ENCODE measurements at places on chromosomes 2 and 18.

DNA sequence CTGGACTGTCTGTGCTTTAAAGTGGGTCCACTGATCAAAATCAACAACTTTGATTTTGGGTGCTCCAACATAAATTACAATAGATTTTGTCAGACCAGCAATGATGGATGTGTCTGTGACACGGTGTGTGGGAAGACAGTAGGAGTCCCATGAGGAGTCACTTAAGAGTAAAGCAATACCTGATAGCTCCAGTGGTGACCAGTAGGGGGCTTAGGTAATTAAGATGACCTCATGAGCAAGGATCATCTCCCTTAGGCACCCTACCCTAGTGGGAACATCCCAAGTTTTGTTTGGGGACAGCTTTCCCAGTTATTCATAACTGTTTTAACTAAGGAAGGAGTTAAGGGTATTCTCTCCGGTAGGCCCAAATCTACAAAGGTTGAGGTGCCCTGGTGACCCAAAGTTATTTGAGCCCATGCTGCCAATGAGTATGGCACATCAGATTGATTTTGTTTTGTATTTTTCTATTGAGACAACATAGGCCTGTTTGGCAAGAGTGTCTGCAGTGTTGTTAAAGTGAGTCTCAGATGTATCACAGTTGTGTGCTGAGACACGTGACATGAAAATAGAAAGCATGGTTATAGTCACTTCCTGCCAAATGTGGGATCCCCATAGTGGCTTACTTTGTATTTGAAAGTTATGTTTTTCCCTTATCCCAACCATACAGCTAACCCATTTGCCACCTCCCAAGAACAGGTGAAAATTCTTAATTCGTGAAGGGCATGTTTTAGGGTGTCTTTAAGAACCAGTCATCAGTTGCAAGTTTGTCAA lies 1337.6 kb upstream of the SLC39A10 start:
- DNase-seq: no peak

- DNase-seq: no peak
These were observed 83.7 kb downstream of the SDC1 start for GRCh38 chr2:20141056-20141762.

DNA sequence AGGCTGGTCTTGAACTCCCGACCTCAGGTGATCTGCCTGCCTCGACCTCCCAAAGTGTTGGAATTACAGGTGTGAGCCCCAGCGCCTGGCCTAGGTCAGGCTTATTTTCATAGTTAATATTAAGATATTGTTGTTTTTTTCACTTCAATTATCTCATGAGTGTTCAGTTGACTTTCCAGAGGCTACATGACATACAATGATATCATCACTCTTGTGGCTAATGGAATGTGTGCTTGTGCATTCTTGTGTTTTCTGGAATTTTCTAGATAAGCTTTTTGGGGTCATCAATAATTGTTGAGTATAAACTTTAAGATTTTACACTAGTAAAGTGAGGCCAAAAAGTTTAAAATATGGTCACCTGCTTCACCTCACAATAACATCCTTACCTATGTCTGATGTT lies 180.9 kb downstream of the FIGN start:
- no peak for DNase-seq

- DNase-seq: no peak
These were observed 120.2 kb upstream of the TMEFF2 start for GRCh38 chr2:192314800-192315481.

DNA sequence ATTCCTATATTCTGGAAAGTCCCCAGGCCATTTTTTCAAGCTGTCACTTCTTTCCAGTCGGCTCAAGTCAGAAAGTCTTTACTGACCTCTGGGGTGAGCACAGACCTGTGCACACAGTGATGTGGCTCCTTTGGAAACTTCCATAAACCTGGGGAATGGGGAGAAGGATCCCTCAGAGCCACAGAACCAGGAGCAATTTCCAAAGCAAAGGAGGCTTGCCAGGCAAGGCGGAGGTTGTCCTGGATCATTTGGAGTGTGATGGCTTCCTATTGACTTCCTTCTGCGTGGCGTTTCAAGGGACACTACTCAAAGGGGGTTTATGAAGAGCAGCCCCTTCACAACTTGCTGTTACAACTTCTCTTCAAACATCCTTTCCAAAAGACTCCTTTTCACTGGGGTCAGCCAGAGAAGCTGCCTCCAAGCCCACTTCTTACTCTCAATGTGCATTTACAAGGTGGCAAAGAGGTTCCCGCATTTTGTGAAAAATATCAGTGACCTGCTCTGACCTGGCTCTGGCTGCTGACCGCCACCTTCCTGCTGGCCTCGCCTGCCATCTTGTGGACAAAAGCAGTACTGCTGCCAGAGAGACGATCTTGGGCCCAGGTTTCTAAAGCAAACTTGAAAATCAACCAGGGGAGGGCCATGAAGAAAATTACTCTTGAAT lies 18.2 kb upstream of the TMEM247 start:
- DNase-seq: peak; percentile 3

GRCh38 chr2:55441280-55441892 lies 21.7 kb upstream of the CCDC88A start:
- DNase-seq: no peak

- no peak for DNase-seq
These were observed 96.9 kb upstream of the MSTN start for GRCh38 chr2:190159453-190159852.

DNA sequence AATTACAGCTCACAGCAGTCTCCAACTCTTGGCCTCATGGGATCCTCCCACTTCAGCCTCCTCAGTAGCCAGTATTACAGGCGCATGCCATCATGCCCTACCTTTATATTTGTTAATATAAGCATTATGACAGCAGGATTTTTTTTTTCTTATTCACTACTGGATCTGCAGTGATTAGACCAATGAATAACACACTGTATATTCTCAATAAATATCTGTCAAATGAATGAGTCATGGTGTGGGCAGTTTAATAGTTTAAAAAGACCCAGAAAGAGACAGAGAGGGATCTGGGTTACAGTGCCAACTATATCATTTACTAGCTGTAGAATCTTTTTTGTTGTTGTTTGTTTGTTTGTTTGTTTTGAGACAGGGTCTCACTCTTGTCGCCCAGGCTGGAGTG lies 62.4 kb upstream of the LTBP1 start:
- no peak for DNase-seq

DNA sequence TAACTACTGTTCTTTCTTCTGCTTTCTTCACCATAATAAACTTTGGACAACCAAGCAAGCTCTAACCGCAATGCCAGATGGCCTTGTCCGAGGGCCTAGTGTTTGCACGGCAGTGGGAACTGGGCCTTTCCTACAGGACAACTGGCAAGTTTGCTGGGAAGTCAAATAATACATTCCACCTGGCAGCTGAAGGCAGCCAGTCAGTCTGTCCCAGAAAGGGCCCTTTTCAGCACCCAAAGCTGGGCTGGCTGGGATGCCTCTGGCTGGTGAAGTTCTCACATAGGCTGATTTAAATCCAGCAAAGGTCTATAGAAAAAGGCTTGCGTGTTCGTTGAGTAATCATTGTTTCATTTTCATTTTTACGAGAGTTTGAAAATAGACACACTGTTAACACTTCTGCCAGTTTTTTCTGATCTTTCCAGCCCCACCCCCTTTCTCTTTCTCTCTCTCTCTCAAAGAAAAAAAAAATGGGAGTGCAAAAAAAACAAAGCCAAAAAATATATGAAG lies 110.0 kb upstream of the EPAS1 start:
- no peak for DNase-seq

DNA sequence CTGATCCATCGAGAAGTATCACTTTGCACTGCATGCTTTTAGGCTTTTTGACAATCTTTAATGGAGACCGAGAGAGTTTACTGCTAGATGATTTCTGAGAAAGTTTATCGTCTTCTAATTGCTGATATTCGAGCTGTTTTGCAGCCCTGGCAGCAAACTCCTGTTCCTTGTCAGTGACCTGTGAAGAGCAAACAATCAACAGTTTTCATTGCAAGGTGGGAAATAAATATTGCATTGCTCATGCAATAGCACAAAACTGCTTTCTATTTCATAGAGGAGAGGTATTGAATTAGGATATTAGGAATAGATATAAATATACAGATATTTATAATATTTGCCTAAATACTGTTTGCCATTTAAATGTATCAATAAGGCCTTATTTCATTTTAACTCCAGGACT lies 65.5 kb downstream of the EPB41L3 start:
- no peak for DNase-seq

GRCh38 chr18:54828281-54828881 lies at the start of gene RAB27B:
TSS of gene RAB27B (plus strand) at chr18:54828477. CDS start at chr18:54877586, 49,109 bp downstream.
- no peak for DNase-seq

DNA sequence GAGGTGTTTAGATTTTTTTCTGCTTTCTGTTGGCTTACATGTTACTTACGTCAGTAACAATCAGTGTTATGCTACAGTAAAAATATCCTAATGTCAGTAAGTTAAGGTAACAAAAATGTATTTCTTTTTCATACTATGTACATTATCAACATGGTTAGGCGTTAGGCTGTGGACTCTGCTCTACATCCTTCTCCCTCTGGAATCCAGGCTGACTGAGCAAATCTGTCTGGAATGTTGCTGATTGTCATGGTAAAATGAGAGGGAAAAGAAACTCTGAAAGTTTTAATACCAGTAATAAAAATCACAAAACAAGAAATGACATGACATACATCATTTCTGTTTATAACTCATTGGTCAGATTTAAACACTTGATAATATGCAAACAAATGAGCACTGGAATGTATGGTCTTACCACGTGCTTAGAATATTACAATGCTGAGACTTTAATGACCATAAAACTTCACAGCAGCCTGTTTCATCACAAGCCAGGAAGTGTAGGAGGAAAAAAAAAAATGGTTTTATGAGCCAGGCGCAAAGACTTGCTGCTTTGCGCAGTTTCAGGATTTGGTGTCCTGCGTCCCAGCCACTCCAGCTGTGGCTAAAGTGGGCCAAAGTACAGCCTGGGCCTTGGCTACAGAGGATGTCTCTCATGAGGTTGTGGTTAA lies 252.4 kb downstream of the FSIP2 start:
- no peak for DNase-seq

- DNase-seq: peak; percentile 57
These were observed 39.5 kb upstream of the ARL4C start for GRCh38 chr2:234536178-234536965.

GRCh38 chr2:207167099-207167923 lies 1.6 kb upstream of the KLF7 start:
- DNase-seq: peak; percentile 74

DNA sequence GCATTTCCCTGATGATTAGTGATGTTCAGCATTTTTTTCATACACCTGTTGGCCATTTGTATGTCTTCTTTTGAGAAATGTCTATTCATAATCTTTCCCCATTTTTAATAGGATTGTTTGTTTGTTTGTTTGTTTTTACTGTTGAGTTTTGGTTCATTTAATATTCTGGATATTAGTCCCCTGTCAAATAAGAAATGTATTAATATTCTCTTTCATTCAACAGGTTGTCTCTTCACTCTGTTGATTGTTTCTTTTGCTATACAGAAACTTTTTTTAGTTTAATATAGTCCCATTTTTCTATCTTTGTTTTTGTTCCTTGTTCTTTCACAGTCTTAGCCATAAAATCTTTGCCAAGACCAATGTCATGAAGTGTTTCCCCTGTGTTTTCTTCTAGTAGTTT lies 22.1 kb downstream of the ACVR1C start:
- no peak for DNase-seq

GRCh38 chr2:238950551-238950950 lies 102.7 kb downstream of the TWIST2 start:
- no peak for DNase-seq

GRCh38 chr18:58671632-58672564 lies 633 bp downstream of the MALT1 start:
- peak; percentile 66 for DNase-seq

DNA sequence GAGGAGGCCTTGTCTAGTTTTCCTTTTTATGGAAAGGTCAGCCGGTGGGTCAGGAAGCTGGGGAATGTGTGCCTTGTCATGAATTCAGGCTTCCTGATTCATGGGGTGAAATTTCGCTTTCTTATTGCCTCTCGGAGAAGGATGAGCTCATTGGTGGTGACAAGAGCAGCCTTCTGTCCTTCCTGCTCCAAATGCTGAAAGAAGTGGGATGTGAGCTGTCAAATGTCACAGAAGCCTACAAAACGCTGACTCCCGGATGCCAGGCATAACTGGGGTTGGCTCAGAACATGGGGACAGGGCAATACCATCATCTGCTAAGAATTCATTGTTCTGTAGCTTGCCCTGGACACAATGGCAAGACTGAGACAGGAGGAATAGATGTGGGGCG lies 55.8 kb upstream of the FAM136A start:
- no peak for DNase-seq

GRCh38 chr18:78780719-78781600 lies 198.7 kb upstream of the SALL3 start:
- peak; percentile 5 for DNase-seq

DNA sequence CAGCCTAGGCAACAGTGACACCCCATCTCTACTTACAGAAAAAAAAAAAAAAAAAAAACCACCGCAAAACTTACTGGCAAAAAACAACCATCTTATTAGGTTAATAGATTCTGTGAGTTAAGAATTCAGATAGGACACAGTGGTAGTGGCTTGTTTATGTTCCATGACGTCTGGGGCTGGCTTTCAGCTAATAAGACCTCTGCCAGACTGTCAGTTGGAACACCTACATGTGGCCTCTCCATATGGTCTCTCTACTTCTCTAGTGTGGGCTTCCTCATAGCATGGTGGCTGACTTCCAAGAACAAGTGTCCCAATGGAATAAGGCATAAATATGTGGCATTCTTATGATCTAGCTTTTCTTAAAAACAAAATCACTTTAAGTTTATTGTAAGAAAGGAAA lies 94.0 kb upstream of the OTX1 start:
- DNase-seq: no peak

GRCh38 chr2:27960237-27960912 lies 69.8 kb downstream of the BABAM2 start:
- DNase-seq: no peak

GRCh38 chr2:206533977-206534376 lies 90.6 kb downstream of the ADAM23 start:
- DNase-seq: no peak

- peak; percentile 9 for DNase-seq
These were observed 220.8 kb downstream of the TFCP2L1 start for GRCh38 chr2:121064186-121064585.

GRCh38 chr2:98026927-98027522 lies 31.3 kb upstream of the TMEM131 start:
- no peak for DNase-seq

GRCh38 chr2:67955748-67956603 lies 106.8 kb downstream of the C1D start:
- DNase-seq: no peak

DNA sequence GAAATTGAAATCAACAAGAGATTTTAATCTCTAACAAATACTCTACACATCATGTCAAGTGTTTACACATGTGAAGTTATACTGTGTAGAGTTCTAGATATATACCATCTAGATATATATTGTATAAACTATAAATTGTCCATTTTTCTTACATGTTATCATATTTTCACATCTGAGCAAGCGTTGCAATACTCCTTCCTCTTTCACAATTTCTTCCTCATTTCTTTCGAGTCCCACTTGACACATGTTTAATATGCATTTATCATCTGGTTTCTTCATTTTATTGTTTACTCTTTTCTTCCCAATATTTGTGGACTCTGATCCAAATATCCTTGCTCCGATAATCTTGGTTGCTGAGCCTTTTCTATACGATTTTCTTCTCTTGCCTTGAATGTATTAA lies 50.2 kb downstream of the UNC80 start:
- no peak for DNase-seq

Measured in NCI-H1092 treated with DMSO at 0.1 percent for 48 hours (cell line).